ENCODE measurements at places on chromosomes 1 and 21.
A peak's percentile ranks its signal among the peaks of the same experiment; 100 is the strongest.

GRCh38 chr21:35988416-35989137 lies 71.7 kb downstream of the SETD4 start:
- H3K4me1 ChIP-seq = no peaks in the 10 kb centered on the region
- H3K27ac ChIP-seq = peak overlapping the region; percentile 16
- DNase-seq = no peak
- H3K36me3 ChIP-seq = no peaks in the 10 kb centered on the region
- H3K4me3 ChIP-seq = no peak overlapping the region
- no peaks in the 10 kb centered on the region for H3K27me3 ChIP-seq

DNA sequence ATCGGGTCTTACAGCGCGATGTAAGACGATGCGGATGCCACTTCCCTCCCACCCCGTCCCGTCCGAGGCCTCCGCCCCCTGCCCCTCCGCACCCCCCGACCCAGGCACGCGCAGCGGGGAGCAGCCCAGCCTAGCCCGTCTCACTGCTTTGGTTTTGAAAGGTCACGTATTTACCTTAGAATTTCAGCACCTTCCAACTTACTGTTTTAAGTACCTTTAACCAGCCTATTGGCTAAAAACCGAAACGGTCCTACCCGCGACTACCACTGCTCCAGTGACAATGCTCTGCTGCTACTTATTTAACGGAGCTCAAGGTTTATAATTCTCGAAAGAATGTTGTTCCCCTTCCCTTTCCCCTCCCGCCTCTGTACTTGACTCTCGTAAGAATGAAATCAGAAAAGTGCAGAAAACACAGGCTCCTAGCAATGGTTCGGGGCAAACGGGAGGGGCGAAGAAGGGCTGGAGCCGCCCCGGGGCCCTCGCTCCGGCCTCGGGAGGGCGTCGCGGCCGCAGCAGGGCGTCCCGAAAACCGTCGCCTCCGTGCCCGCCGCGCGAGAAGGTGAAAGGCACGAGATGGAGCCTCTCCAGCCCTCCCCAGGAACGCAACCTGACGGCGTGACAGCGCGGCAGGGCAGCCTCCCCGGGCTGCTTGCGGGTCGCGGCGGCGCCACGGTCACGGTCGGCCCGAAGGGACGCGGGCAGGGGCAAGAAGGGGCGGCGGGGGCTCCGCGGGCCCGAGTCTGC lies 667 bp downstream of the TMEM50B start:
- no peaks in the 10 kb centered on the region for H3K36me3 ChIP-seq
- H3K27me3 ChIP-seq = no peaks in the 10 kb centered on the region
- DNase-seq = no peak
- no peaks in the 10 kb centered on the region for H3K4me1 ChIP-seq

- H3K27ac ChIP-seq = no peak overlapping the region
- peaks cover 5% of the 10 kb centered on the region for H3K36me3 ChIP-seq
- H3K27me3 ChIP-seq = no peaks in the 10 kb centered on the region
- no peak for DNase-seq
- H3K4me3 ChIP-seq = no peak overlapping the region
These were observed 9.2 kb downstream of the ZNF496 start for GRCh38 chr1:247322442-247322841.

- H3K4me3 ChIP-seq = no peak overlapping the region
- no peak for DNase-seq
- H3K27me3 ChIP-seq = no peaks in the 10 kb centered on the region
- no peaks in the 10 kb centered on the region for H3K4me1 ChIP-seq
- H3K27ac ChIP-seq = no peak overlapping the region
These were observed 330.7 kb downstream of the SMYD3 start for GRCh38 chr1:246176126-246177024.

- H3K27ac ChIP-seq = no peak overlapping the region
- H3K27me3 ChIP-seq = no peaks in the 10 kb centered on the region
- no peaks in the 10 kb centered on the region for H3K36me3 ChIP-seq
- H3K4me3 ChIP-seq = no peak overlapping the region
- DNase-seq = no peak
- no peaks in the 10 kb centered on the region for H3K4me1 ChIP-seq
These were observed 103.6 kb upstream of the SNX7 start for GRCh38 chr1:98557895-98558294.

DNA sequence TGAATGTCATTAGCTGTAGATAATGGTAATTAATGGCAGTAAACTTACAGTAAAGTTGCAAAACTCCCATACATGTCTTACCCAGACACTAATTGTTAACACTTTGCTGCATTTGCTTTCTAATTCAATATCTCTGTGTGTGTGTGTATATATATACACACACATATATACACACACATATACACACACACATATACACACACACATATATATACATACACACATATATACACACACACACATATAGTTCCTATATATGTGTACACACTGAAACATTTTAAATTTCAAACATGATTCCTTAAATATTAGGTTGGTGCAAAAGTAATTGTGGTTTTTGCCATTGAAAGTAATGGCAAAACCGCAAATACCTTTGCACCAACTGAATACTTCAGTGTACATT lies 3.7 kb upstream of the EPHX1 start:
- no peaks in the 10 kb centered on the region for H3K27me3 ChIP-seq
- no peak overlapping the region for H3K27ac ChIP-seq
- H3K4me3 ChIP-seq = no peak overlapping the region
- no peaks in the 10 kb centered on the region for H3K36me3 ChIP-seq

DNA sequence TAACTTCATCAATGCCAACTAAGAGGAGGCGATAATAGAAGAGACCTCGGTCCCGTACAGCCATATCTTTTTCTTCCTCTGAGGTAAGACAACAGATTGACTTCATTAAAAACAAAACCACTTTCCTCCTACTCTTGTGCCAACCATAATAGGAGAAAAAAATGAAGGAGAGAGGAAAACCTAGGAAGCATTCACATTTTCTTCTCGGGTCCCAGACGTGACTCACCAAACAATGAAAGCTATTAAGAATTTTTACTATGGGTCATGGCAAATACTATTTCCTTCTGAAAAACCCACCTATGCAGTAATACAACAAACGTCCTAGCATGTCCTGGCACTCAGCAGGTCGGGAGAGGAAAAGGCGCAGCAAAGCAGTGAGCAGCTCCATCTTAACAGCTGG lies 8.6 kb upstream of the BCL2L15 start:
- no peak for DNase-seq
- H3K36me3 ChIP-seq = no peaks in the 10 kb centered on the region
- H3K27ac ChIP-seq = no peak overlapping the region
- H3K4me3 ChIP-seq = no peak overlapping the region
- no peaks in the 10 kb centered on the region for H3K4me1 ChIP-seq

DNA sequence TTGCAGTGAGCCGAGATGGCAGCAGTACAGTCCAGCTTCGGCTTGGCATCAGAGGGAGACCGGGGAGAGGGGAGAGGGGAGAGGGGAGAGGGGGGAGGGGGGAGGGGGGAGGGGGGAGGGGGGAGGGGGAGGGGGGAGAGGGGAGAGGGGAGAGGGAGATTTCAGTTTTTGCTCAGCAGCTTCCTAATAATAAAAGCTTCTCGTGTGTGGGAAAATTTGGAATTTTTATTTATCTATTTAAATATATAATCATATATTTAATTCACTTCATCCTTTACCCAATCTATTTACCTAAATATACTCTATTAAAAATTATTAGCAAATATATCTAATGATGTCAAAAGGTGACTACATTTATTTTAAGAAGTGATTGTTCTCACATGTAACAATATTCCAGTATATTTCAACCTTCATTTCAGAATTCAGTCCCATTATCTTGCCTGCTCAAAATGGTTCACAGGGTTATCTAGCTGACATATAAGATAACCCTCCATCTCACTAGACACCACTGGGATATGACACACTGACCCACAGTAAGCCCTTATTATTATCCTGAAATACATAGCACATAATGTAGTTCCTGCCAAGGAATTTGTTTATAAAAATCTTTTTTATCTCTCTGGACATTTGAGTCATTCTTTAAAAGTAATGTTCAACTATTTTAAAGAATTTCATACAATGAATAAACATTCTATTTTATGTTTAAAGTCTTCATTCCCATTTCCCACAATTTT lies 105.9 kb downstream of the GPATCH2 start:
- H3K4me3 ChIP-seq = no peak overlapping the region
- DNase-seq = no peak
- no peaks in the 10 kb centered on the region for H3K36me3 ChIP-seq
- no peaks in the 10 kb centered on the region for H3K27me3 ChIP-seq
- no peak overlapping the region for H3K27ac ChIP-seq

DNA sequence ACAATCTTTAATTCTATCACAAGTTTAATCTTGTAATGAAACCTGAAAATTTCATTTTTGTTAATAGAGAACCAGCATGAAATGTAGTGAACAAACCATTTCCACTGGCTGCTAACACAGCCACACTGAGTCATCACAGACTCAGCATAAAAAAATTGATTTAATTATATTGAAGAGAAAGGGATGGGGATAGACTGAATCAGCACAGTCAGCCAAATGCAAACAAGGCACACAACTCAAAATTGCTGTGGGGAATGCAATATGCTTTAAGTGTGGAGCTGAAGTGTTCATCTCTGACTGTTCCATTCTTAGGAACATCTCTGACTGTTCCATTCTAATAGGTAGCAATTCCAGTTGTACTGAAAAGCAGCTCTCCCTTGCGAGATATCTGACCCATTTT lies 299.8 kb downstream of the MRPL39 start:
- no peak for DNase-seq
- no peaks in the 10 kb centered on the region for H3K4me1 ChIP-seq
- H3K36me3 ChIP-seq = no peaks in the 10 kb centered on the region
- H3K4me3 ChIP-seq = no peak overlapping the region
- H3K27ac ChIP-seq = no peak overlapping the region
- no peaks in the 10 kb centered on the region for H3K27me3 ChIP-seq

DNA sequence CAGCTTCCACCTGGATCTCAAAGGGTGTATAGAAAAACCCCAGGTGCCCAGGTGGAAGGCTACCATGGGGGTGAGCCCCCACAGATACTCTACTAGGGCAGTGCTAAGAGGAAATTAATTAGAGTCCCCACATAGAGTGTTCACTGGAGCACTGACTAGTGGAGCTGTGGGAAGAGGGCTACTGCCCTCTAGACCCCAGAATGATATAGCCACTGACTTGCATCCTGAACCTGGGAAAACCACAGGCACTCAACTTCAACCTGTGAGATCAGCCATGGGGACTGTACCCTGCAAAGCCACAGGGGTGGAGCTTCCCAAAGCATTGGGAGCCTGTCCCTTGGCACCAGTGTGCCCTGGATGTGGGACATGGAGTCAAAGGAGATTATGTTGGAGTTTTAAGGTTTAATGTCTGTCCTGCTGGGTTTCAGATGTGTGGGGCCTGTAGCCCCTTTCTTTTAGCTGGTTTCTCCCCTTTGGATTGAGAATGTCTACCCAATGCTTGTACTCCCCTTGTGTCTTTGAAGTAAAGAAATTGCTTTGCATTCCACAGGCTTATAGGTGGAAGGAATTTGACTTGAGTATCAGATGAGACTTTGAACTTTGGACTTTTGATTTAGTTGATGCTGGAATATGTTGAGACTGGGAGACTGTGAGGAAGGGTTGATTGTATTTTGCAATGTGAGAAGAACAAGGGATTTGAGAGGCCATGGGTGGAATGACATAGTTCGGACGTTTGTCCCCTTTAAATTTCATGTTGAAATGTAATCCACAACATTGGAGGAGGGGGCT lies 31.8 kb upstream of the CDC14A start:
- no peak for DNase-seq
- no peak overlapping the region for H3K4me3 ChIP-seq
- no peaks in the 10 kb centered on the region for H3K4me1 ChIP-seq
- H3K27me3 ChIP-seq = no peaks in the 10 kb centered on the region
- H3K27ac ChIP-seq = no peak overlapping the region

DNA sequence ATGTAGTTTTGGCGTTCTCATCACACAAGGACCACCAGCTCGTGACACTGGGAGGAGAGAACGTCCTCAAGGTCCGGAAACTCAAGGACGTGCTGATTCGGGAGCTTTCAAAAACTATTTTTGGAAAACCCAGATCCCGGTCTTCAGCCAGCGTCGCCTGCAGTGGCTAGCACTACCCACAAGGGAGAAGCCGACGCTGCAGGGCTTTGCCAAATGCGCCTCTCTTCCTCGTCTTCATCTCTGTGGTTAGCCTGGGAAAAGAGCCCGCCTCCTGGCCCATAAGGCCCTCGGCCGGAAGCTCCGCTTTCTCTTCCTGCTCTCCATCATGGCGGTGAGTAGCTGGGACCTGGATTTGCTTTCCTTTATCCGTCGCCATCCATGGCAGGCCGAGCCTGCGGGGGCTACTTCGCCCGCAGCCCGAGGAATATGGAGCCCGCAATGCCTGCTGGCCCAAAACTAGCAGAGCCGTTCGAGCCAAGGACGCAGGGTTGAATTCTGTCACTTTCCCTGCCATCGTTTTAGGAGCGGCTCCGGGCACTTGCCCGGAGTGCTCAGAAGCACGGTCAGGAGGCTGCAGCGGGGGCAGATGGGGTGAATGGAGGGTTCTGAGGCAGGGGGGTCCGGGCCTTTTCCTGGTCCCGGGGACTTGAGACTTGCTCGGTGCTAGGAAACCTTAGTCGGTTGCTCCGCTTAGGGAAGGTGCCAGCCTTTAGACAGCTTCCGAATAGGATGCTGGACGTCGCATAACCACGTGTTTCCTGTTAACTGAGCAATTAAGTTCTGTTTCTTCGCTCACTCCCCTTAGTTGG lies at the start of gene RPL11:
Gene RPL11 (plus strand): TSS at position 308 of the 809 bp plus-strand sequence. CDS start 18 bp downstream, at position 326.
- peaks cover 18% of the 10 kb centered on the region for H3K4me1 ChIP-seq
- H3K27ac ChIP-seq = peak within 1 kb of the TSS; percentile 85
- H3K27me3 ChIP-seq = no peaks in the 10 kb centered on the region
- H3K4me3 ChIP-seq = peak within 1 kb of the TSS; percentile 65

DNA sequence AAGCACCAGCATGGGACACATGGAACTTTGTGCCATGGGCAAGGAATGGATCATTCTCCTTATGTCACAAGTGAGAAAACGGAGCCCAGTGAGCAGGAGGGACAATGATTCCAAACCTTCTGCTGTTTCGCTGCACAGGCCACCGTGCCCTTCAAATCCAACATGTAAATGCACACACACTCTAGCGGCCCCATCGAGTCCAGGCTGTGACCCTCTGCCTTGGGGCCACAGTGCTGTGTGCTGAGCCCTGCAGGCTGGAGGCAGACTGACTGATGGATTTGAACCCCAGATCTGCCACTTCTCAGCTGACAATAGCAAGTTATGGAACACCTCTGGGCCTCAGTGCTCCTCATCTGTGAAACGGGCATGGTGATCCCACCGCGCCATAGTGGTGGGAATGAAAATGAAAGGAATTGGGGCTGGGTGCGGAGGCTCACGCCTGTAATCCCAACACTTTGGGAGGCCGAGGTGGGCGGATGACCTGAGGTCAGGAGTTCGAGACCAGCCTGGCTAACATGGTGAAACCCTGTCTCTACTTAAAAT lies 63.6 kb downstream of the ALPL start:
- H3K4me3 ChIP-seq = no peak overlapping the region
- DNase-seq = no peak
- H3K27ac ChIP-seq = no peak overlapping the region
- no peaks in the 10 kb centered on the region for H3K36me3 ChIP-seq
- no peaks in the 10 kb centered on the region for H3K27me3 ChIP-seq
- no peaks in the 10 kb centered on the region for H3K4me1 ChIP-seq

- H3K27ac ChIP-seq = no peak overlapping the region
- no peak overlapping the region for H3K4me3 ChIP-seq
- DNase-seq = no peak
- H3K36me3 ChIP-seq = no peaks in the 10 kb centered on the region
- H3K4me1 ChIP-seq = no peaks in the 10 kb centered on the region
These were observed 458.7 kb downstream of the MATN1 start for GRCh38 chr1:30264672-30265025.

All from breast epithelium (tissue), 4 donors.